CD4-positive, alpha-beta T cell (primary cell): ENCODE measurements at places on chromosomes 2 and 18. TPM values are rescaled to one million over a fixed set of nuclear protein-coding genes. Genes with fewer than 3 reads are reported as not detected.

DNA sequence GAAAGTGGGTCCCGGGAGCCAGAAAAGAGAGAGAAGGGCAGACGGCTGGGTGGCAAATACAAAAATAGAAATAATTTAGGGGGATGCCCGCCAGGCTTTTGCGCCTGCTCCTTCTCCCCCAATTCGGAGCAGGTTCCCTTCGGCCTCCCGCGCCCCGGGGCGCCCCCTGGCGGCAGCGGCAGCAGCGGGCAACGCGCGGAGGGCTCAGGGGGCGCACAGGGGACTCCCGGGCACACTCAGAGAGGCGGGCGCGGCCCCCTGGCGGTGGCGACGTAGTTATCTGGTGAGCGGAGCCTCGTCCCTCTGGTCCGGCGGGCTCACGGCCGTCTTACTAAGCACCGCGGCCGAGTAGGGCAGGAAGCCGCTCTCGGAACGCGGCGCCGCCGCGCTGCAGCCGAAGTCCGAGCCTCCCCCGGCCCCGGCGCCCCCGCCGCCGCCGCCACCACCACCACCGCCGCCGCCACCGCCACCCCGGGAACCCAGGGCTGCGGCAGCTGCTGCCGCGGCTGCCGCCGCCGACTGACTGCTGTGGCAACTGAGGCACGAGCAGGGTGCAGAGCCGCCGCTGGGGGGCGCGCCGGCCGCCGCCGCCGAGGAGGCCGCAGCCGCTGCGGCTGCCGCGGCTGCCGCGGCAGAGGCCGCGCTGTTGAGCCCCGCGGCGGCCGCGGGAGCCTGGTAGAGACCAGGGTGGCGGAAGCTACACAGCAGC lies 3.8 kb downstream of the EVX2 start:
- no peak overlapping the region for H3K4me3 ChIP-seq
- no peak for DNase-seq
- H3K36me3 ChIP-seq = no peaks in the 10 kb centered on the region
- peaks cover 92% of the 10 kb centered on the region for H3K27me3 ChIP-seq
- no peak overlapping the region for H3K27ac ChIP-seq

- DNase-seq = no peak
- H3K36me3 ChIP-seq = no peaks in the 10 kb centered on the region
- H3K27me3 ChIP-seq = peaks cover 76% of the 10 kb centered on the region
- H3K27ac ChIP-seq = no peak overlapping the region
These were observed 2.0 kb upstream of the CYP26B1 start for GRCh38 chr2:72149556-72150156.

DNA sequence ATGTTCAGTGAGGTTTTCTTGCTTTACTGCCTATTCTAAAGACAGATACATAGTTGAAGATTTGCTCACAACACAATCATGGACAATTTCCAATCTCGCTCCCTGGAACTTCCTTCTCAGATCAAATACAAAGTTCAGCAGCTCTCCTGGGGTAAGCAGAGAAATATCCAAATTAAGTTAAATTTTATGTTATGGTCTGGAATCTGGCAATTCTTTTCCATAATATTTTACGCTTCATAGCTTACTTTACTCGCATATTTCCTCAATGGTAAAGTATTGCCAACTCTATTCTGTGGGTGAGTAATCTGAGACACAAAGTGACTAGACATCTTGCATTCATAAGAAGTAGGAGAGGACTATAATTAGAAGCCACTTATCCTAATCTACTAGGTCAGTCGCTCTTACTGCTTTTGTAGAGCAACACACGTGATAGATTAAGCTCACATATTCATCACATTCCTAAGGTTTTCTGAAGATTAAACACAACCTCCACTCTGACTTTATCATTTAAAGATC lies 529.4 kb downstream of the CCDC85A start:
- H3K27ac ChIP-seq = no peak overlapping the region
- no peak for DNase-seq
- H3K4me1 ChIP-seq = no peaks in the 10 kb centered on the region

GRCh38 chr18:6547476-6547875 lies 132.8 kb upstream of the L3MBTL4 start:
- no peak overlapping the region for H3K4me3 ChIP-seq
- DNase-seq = no peak
- no peaks in the 10 kb centered on the region for H3K36me3 ChIP-seq
- H3K27me3 ChIP-seq = no peaks in the 10 kb centered on the region

Gene PSMD1
- total RNA-seq = 31.3 TPM

DNA sequence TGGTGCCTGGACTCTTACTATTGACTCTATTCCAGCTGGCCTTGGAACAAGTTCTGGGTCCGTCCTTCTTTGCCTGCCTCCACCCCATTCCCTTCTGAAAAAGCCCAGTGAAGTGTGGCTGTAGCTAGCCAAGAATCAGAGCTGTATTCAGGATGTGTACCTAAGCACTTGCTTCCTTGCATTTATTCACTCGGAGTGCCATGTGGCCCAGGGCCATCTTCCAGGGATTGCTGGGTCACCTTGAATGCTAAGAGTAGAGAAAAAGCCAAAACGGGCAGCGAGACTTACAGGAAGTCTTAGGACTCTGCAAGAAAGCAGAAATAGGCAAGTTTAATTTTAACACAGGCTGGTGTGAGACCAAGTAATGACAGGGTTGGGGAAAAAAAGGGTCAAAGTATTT lies 4.1 kb downstream of the ITGA6 start:
- no peaks in the 10 kb centered on the region for H3K36me3 ChIP-seq
- no peak overlapping the region for H3K4me3 ChIP-seq
- peak overlapping the region; percentile 5 for H3K27ac ChIP-seq
- peaks cover 82% of the 10 kb centered on the region for H3K4me1 ChIP-seq
- no peak for DNase-seq
